Lower leg skin (tissue), 4 donors: ENCODE measurements at places on chromosomes 1 and 21.

- DNase-seq = no peak
These were observed 310.9 kb downstream of the NTNG1 start for GRCh38 chr1:107451715-107452114.

DNA sequence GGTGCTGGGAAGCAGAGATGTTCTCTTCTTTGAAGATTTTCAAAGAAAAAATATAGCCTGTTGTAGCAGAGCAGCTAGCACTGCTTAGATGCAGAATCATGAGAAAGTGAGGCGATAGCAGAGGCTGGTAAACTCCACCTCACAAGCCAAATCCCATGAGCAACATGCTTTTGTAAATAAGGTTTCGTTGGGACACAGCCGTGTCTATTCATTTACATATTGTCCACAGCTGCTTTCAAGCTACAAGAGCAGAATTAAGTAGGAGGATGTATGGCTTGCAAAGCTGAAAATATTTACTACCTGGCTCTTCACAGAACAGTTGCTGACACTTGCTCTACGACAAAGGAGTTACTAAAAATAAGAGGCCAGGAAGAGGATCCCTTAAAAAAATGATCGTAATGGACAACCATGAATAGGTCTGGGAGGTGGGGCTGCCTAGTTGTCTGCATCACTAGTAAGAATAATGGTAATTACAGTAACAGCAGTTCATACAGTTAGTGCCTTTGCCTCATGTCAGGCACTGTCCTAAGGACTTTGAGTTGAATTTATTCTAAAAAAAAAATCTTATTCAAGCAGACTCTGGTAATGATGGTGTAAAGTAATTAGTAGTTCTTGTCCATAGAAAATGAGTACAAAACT, 622.0 kb downstream of the KIF26B start:
- no peak for DNase-seq

DNA sequence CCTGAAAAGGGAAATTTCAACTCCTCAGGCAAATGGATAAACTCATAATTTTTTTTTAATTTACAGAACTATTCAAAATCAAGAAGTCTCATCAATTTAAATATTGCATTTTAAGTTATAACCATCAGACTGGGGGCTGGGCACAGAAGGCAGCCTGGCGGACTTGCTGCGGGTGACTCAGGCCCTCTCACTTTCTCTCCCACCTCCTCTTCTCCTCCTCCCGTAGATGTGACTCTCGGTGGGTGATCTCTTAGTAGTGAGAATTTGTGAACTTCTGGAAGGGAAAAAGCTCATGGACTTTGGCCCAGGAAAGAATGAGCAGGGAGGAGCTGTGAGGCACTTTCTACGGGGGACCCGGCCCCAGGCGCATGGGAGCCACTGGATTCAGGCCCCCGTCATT, 32.9 kb downstream of the CLIC6 start:
- DNase-seq = no peak

GRCh38 chr1:88454781-88455180, 229.3 kb upstream of the PKN2 start:
- no peak for DNase-seq

- DNase-seq = no peak
These were observed 259.3 kb upstream of the SGIP1 start for GRCh38 chr1:66274634-66275033.

DNA sequence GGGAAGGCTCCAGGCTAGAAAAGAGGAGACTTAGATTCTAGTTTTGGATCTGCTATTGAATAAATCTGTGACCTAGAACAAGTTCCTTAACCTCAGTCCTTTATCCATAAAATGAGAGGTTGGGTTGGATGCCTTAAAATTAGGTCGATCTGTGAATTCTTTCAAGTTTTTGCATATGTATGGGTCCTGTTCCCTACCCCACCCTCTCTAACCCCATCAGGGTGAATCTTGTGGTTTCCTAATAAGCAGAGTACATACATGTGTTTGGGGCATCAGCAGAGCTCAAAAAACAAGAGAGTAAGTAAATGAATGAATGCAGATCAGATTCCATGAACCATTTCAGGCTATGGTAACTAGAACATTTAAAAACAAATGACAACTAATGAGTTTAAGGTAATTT, 6.2 kb downstream of the SPRR4 start:
- DNase-seq = no peak

- no peak for DNase-seq
These were observed 1.1 kb downstream of the MPZL1 start for GRCh38 chr1:167722870-167723251.

DNA sequence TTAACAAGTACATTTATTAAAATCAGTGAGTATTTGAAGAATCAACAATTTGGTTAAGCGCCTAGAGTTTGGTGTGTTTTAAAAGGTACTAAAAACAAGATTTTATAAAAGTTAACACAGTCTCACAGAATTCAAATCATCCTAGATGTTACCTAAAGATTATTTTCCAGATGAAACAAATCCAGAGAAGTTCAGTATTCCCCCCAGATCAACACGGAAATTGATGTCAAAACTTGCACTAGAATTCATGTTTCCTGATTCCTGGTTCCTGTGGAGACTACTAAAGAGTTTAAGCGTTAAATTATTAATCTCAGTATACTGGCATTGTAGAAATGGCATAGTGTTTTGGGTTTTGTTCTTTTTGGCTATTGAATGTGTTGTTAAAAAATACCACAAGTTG, 1.4 kb downstream of the PTBP2 start:
- DNase-seq = no peak

GRCh38 chr1:161128591-161129420, 3.7 kb downstream of the DEDD start:
- DNase-seq = no peak
